ENCODE measurements at places on chromosomes 2 and 18.
A peak's percentile ranks its signal among the peaks of the same experiment; 100 is the strongest.

GRCh38 chr2:189440644-189440946 is 679 bp upstream of the WDR75 start:
- no peak for DNase-seq

- no peak for DNase-seq
These were observed 145.0 kb upstream of the SPATS2L start for GRCh38 chr2:200161458-200161857.

DNA sequence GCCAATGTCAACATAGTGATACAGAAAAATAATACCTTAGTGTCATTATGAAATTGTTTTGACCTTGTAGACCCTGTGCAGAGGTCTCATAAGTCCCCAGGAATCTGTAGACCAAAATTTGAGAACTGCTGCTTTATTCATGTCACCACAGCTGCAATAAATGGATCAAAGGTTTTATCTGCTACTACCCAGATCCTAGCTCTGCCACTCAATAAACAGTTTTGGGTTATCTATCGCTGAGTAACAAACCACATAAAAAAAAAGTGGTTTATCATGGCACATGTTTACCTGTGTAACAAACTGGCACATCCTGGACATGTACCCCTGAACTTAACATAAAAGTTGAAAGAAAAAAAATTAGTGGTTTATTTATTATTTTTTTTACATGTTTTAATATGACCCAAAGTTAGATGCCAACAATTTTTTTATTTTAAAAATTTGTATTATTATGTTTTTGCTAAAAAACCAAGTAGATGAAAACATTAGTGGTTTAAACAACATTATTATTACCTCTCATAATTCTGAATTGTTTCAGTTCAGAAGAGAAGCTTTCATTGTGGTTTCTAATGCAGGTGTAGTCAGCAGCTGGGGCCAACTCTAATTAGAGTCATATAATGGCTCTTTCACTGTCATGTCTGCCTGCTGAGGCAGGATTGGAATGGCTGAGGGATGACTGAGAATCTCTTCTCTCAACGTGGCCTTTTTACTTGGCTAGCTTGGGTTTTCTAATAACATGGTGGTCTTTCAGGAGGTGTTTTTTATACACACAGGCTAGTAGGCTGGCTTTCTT is 103.3 kb upstream of the SLC38A11 start:
- no peak for DNase-seq

- peak; percentile 0 for DNase-seq
These were observed 56.3 kb upstream of the GULP1 start for GRCh38 chr2:188235364-188235763.

GRCh38 chr2:8162552-8162951 is 519.3 kb upstream of the ID2 start:
- DNase-seq, result no peak

- DNase-seq, result no peak
These were observed 11.1 kb upstream of the MOCOS start for GRCh38 chr18:36176177-36176584.

DNA sequence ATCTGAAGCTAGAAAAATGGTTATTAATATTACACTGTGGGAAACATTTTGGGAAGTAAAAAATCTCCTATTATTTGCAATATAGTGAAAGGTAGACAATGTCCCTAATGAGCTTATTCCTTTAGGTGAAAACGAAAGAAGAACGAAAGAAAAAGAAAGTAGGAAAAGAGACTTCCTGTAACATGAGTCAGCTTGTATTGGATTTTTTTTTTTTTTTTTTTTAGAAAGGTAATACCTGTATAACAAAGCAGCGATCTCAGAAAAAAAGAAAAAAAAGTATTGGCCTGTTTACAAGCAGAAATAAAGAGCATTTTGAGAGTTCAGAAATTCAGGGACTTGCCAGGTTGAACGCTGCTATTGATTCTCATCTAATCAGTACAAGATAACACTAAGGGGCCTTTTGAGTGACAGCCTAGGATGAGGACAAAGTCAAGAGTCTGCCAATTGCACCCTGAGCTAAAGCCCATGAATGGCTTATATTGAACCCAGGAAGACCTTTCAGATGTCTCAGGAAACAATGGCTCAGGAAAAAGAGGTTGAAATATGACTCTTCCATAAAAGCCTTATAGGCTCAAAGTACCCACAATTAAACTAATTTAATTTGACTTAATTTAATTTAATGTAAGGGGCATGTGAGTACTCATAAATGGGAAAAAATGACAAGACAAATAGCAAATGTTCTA is 615.6 kb upstream of the CDH2 start:
- DNase-seq, result no peak

- DNase-seq, result no peak
These were observed 50.5 kb upstream of the DLX2 start for GRCh38 chr2:172153156-172153555.

DNA sequence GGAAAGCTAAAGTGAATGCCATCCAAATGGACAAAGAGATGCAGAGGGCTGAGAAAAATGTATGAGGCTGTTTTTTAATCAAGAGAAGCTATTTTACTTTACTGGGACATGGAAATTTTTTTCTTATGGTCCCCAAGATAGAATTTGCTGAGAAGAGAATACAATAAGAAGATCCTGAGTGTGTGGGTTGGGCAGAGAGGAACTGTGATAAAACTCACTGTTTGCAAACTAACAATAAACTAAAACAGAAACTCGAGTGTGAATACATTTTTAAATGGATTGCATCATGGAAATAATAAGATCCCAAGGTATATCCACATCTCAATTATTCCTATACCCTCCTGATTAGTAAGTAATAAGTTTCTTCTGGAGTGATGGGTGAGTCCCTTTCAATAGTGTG is 4.4 kb downstream of the NEB start:
- no peak for DNase-seq

DNA sequence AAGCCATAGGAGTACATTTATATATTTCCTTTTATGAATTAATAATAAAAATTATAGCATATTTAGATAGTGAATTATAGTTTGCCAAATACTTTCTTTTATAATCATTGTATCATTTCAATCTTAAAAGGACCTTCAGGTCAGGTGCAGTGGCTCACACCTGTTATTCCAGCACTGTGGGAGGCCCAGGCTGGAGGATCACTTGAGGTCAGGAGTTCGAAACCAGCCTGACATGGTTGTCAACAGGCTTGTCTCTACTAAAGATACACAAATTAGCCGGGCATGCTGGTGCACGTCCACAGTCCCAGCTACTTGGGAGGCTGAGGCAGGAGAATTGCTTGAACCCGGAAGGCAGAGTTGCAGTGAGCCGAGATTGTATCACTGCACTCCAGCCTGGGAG is 19.7 kb downstream of the APOB start:
- no peak for DNase-seq

- DNase-seq, result peak; percentile 67
These were observed 342.1 kb downstream of the SLC4A3 start for GRCh38 chr2:219969508-219969907.

DNA sequence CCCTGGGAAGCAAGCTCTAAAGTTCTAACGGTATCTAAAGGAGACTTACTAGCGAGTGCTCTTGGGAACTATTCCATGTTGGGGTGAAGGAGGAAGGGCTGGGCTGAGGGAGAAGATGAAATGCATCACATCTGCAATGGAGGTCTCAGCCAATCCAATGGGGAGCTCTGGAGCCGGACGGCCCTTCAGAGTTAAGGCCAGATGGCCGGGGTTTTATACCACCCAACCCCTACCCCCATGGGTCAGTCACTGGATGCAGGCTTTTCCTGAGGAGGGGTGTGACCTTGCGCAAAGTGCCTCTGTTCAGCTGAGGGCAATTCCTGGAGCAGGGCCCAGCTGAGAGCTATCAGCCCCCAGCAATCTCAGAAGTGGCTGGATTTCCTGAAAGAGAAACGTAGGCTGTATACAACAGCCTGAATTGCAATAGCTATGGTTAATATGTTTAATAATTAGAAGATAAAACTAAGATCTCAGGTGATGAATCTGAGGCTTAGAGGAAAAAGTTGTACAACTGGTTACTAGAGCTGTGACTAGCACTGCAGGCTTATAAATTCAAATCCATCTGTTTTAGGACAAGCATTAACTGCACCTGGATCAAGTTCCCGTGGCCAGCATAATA is 21.6 kb downstream of the EIPR1 start:
- no peak for DNase-seq

GRCh38 chr2:16135196-16135912 is 195.0 kb downstream of the MYCN start:
- DNase-seq, result no peak

DNA sequence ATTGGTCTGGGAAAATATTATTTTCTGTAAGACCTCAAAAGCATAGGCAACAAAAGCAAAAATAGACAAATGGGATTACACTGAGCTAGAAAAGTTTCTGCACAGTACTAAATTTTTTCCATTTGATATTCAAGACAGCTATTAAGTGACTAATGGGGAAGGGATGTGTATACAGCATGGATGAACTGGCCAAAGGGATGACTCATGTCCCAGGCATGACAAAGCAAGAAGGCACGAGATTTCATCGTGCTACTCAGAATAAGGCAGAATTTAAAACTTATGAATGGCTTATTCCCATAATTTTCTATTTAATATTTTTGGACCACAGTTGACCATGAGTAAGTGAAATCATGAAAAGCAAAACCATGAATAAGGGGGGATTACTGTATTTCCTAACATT is 1250.1 kb upstream of the GYPC start:
- DNase-seq, result peak; percentile 89

DNA sequence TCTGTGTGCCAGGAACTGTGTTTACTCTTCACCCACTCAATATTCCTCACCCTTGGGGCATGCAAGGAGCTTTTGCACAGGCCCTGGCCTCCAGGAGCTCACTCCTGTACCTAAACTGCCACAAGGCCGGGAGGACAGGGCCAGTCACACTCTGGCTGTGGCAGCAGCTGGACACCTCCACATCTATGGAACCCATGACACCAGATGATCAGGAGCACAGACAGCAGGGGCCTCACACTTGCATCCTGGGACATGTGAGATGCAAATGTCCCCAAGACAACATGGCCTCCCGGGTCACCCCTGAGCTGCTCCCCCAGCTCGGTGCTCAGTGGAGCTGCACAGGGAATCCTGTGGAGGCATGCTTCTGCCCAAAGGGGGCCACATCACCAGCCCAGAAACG is 61.8 kb upstream of the SLC66A3 start:
- DNase-seq, result no peak

DNA sequence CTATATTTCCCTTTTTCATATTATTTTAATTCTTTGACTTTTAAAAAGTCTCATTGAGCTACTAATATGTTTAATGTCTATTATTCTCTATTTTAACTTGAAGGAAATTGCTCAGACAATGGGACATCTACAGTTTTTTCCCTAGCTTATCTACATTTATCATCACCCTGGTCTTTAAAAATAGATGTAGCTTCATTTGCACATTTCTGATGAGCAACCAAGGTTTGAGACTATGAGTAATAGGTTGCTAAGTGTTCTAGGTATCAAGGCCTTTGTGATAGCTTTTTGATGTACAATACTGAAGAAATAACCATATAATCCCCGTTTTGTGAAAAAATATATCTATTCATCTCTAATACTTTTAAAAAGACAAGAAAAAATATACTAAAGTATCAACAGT is 47.0 kb downstream of the STAT4 start:
- no peak for DNase-seq

- DNase-seq, result no peak
These were observed 139.3 kb downstream of the MYCN start for GRCh38 chr2:16079637-16080036.

DNA sequence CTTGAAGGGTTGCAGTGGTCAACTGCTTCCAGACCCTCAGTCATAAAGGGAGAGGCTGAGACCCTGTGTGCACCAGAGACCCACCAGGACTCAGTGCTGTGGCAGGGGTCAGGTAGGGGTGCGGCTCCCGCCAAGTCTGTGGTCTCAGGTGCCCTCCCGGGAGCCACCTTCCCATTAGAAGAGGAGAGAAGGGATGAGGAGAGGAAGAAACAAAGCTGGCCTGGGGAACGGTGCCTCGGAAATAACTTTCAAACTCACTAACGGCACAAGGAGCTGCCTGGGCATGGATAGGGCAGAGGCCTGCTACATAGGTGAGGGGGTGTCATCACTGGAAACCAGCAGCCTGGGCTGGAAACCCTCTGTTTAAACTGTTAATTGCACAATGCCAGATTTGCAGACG is 84.9 kb downstream of the TPO start:
- DNase-seq, result no peak

DNA sequence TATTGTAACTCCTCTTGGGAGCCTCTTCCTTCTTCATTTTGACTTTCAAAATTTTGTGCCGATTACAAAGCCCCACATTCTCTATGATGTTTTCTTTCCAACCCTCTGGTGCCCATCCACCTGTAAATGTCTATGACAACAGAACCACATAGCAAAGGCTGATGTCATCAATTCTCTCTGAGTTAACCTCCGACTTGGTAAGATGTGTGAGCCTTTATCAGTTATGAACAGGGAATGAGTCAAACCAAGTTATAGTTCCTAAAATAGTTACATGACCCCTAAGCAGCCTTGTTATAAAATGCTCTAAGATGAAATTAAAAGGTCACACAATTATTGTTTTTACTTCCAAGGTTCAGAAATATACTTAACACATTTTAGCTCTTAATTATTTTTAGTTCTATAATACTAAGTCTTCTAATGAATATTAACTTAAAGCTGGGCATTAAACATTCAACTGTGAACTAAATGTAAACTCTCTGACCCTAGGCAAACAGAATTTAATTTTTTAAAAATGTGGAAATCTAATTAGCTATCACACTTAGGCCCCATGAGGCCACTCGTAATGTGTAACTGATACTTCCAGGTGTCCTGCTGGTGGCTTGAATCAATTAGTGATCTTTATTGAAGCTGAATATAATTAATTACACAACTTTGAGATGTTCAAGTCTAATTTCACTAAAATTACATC is 102.3 kb upstream of the CYRIA start:
- peak; percentile 10 for DNase-seq

DNA sequence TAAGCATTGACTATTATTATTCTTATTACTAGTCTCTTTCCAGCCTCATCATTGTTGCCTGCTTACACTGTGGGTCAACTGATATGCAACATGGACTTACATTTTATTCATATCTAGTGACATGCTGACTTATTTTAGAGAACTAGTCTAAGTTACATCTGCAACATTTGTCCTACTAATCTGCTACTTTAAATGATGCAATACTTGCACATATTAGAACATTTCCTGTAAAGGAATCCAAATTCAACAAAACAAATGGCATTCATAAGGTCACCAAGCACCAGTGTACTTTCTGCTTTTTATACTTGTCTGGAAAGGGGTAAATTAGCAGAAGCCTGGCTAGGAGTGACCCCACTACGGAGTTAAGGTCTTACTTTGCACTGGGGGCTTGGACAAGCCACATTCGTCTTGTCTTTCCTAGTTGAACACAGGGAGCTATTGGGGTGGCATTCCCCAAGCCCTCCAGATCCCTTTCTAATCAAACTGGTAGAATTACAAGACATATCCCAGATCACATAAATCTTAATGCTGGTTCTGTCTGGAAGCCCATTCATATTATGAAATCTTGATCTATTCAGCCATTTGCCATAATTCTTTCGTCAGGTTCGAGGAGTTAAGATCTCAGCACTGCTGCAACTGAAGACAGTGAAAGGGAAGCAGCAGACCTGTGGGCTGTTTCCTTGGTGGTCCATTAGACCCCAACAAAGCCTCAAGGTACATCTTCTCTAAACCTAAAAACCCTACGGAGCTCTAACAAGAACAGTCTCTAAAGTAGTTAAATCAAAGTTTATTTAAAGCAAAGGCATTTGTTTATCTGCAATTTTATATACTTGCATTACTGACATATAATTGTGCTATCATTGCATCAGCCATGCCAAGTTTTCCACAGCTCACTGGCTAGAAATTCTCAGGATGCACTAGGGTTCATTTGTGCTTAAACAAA is 49.9 kb upstream of the RTN4 start:
- peak; percentile 81 for DNase-seq

Data from iris pigment epithelial cell (primary cell).